Hematopoietic multipotent progenitor cell treated with erythropoietin and hydrocortisone succinate and interleukin-3 and kit ligand, for 15 days (in vitro differentiated cells): ENCODE measurements at places on chromosomes 5 and 9.

DNA sequence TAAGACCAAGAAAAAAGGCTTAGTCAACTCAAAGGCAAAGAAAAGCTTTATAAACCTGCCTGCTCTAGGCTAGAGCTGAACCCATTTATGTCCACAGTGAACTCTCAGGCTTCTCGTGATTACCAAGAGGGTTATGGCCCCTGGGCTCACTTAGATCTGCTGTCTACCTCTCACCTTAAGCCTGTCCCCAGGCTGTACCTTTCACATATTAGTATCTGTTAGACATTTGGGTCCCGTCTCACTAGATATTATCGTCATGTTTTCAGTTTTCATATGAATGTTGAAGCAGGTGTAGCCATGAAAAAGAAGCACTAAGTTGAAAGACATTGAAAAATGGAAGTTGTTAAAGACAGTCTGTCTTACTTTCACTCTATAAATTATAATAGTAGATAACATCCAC is 75.2 kb upstream of the COX7C start:
- no peak for DNase-seq

GRCh38 chr5:160419458-160420330 is 813 bp upstream of the SLU7 start:
- DNase-seq: no peak

DNA sequence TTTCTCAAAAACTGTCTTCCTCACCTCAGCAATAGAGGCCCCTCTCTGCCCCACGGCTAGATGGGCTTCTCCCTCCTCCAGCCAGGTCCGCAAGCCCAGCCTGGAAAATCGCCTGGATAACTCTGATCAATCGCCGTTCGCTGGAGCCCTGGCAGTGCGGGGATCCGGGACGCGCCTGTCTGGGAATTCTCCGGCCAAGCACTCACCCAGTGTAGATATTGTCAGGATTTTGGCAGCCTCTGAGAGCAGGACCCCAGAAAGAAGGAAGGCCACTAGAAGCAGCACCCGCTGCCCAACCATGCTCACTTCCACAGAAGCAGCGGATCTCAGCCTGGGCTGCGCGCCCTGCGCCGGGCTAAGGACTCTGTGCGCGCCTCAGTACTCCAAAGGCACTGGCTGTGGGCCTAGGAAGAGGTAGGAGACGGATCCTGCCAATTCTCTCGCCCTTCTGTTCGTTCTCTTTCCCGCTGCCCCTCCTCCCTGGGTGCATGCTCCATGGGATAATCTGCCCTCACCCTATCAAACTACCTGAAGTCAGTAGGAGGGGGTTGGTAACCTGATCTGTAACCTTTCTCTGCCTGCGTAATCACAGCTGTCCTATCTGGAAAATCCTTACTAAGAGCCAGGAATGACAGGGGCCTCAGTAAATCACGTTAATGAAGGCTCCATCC is at the start of gene UGT3A1:
UGT3A1 (minus strand) TSS at position 450 of the 671 bp plus-strand sequence; CDS start at position 300, 150 bp downstream.
- no peak for DNase-seq

DNA sequence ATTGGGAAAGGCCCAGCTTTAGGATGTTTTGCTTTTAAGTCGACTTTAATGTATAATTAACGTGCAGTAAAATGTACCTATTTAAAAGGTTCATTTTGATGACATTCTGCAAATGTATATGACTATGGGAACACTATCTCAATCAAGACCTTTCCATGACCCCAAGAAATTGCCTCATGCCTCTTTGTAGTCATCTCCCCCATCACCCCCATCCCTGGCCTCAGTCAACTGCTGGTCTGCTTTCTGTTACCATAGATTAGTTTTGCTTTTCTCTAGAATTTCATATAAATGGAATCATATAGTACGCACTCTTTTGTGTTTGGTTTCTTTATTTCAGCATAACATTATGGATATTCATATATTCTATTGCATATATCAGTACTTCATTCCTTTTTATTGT is 80.7 kb upstream of the C9orf72 start:
- no peak for DNase-seq

DNA sequence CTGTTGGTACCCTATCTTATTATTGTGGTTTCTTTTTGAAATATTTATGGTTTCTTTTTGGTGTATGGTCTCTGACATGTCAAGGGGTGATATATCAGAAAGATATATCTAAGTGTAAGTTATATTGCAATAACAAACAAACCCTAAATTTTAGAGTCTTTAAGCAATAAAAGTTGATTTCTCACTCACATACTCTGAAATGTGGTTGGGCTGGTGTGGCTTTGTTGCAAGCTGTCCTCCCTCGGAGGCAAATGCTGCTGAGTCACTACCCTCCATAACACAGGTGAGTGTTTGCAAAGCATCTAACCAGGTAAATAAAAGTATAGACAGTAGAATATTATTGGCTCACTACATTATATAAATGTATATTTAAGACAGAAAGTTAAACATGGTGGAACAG is 253.2 kb downstream of the CDH18 start:
- no peak for DNase-seq
